ENCODE measurements at places on chromosomes 5 and 9. TPM values are rescaled to one million over a fixed set of nuclear protein-coding genes. Genes with fewer than 3 reads are reported as not detected.

DNA sequence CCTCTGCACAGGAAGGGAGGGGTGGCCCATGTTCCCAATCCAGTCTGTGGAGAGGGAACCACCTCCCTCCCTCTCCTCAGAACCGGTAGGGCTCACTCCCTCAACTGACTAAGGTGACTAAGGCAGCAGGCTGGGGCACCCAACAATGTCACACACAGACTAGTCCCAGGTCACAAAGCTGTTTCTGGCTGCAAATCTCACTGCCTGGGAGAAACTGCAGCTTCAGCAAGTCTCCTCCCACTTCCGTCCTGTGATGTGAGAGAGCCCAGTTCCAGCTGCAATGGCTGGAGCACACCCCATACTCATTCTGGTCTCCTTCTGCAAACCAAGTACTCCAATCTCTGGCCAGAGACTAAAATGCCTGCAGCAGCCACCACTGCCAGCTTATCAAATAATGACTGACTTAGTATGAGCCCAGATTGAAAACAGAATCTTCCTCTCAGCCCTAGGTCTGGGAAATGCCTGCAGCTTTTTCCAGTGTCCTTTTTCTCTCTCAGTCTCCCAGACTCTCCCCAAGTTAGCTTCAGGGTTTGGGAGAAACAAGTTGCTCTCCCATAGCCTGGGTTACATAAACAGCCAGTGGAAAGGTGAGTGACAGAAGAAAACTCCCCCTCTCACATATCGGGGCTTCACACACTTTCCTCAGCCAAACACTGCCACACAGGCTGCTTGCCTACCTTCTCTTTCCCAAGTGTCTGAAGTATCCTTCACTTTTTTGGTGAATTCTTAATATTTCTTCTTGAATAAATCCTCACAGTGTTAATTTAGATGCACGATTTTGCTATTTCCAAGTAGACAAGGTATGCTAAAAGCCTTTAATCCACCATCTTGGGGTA lies 247.4 kb upstream of the RASA1 start:
- DNase-seq: peak; percentile 75
- peaks cover 23% of the 10 kb centered on the region for H3K4me1 ChIP-seq
- no peak overlapping the region for H3K4me3 ChIP-seq
- no peak overlapping the region for H3K27ac ChIP-seq

DNA sequence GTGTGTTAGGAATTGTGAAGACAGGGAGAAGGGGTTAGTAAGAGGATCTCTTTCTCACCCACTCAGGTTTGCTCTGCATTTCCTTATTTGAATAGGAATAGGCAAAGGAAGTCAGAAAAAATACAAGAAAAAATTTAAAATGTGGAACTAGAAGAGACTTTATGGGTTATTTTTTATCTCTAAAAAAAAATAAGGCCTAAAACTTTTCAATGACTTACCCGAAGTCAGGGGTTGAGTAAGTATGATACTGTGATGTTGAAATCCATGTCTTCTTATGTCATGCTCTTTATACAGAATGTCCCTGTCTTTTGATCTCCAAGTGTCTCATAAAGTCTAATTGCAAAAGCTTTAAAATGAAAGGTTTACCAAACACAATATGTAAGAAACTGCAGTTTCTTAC lies 148.3 kb upstream of the PIK3R1 start:
- no peaks in the 10 kb centered on the region for H3K36me3 ChIP-seq
- H3K4me3 ChIP-seq: no peak overlapping the region
- H3K27me3 ChIP-seq: no peaks in the 10 kb centered on the region
- no peak for DNase-seq
- H3K27ac ChIP-seq: no peak overlapping the region

DNA sequence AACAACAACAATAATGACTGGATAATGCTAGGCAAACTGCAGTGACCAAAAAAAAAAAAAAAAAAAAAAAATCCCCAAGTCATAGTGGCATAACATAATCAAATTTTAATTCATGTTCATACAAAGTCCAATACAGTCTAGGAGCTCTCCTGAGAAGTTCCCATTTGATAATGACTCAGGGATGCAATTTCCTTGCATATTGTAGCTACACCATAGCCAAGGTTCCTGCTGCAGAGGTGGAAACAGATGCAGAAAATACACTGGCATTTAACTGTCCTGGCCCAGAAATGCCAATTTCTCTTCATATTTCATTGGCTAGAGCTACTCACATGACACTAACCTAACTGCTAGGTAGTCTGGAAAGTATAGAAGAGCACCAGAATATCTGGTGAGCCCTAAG lies 72.2 kb upstream of the SLC12A2 start:
- no peak overlapping the region for H3K4me3 ChIP-seq
- no peak overlapping the region for H3K27ac ChIP-seq
- peaks cover 7% of the 10 kb centered on the region for H3K4me1 ChIP-seq
- no peak for DNase-seq
- no peaks in the 10 kb centered on the region for H3K27me3 ChIP-seq
- no peaks in the 10 kb centered on the region for H3K36me3 ChIP-seq

- no peak overlapping the region for H3K4me3 ChIP-seq
- no peaks in the 10 kb centered on the region for H3K4me1 ChIP-seq
- DNase-seq: no peak
- H3K27me3 ChIP-seq: no peaks in the 10 kb centered on the region
Measured at GRCh38 chr5:94908889-94909480, 290.5 kb downstream of the SLF1 start.

- H3K27ac ChIP-seq: no peak overlapping the region
- peaks cover 38% of the 10 kb centered on the region for H3K36me3 ChIP-seq
Measured at GRCh38 chr5:36638056-36638455, 31.6 kb downstream of the SLC1A3 start.

GRCh38 chr9:111399772-111400563 lies 69.9 kb upstream of the OR2K2 start:
- peaks cover 79% of the 10 kb centered on the region for H3K36me3 ChIP-seq
- no peak overlapping the region for H3K27ac ChIP-seq
- H3K27me3 ChIP-seq: no peaks in the 10 kb centered on the region
- DNase-seq: peak; percentile 20

- H3K36me3 ChIP-seq: no peaks in the 10 kb centered on the region
- H3K4me3 ChIP-seq: no peak overlapping the region
- no peak overlapping the region for H3K27ac ChIP-seq
- DNase-seq: no peak
Measured at GRCh38 chr5:139414581-139415130, 10.8 kb upstream of the SPATA24 start.

DNA sequence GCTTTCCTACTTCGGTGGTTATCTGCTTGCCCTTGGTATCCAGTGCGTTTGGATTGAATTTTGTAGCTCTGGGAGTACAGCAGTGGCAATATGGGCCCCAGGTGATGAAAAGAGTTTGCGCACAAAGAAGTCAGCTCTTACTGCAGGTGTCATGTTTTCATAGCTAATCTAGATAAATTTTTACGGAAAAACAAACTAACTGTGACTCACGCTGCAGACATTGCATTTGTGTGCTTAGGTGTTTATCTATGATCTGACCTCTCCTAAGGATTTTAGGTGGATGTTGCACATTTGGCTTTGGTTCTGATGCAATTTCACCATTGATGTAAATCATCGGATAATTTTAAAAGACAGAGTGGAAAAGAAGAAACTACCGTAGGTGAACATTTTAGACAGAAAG lies 92.1 kb downstream of the VCAN start:
- no peaks in the 10 kb centered on the region for H3K36me3 ChIP-seq
- H3K4me1 ChIP-seq: peaks cover 16% of the 10 kb centered on the region
- peaks cover 8% of the 10 kb centered on the region for H3K27me3 ChIP-seq
- peak; percentile 81 for DNase-seq
- H3K27ac ChIP-seq: peak overlapping the region; percentile 49

DNA sequence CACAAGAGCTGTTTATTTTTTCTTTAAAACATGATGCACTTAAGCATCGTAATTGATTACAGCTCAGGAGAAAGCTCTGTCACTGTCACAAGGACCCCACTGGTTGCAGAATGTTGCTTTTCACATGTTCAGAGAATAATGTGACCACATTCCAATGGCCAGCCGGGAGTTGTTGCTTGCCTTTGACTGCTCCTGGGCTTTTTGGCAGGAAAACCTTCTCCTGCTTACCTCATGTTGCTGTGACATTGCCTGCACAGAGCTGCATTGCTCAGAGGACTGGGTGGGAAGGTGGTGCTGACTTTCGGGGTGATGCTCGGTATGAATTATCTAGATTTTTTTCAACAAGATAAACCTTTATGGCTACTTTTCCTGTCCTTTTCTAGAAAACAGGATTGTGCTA lies 88.2 kb downstream of the PALM2AKAP2 start:
- no peak overlapping the region for H3K4me3 ChIP-seq
- no peak overlapping the region for H3K27ac ChIP-seq
- no peaks in the 10 kb centered on the region for H3K27me3 ChIP-seq

DNA sequence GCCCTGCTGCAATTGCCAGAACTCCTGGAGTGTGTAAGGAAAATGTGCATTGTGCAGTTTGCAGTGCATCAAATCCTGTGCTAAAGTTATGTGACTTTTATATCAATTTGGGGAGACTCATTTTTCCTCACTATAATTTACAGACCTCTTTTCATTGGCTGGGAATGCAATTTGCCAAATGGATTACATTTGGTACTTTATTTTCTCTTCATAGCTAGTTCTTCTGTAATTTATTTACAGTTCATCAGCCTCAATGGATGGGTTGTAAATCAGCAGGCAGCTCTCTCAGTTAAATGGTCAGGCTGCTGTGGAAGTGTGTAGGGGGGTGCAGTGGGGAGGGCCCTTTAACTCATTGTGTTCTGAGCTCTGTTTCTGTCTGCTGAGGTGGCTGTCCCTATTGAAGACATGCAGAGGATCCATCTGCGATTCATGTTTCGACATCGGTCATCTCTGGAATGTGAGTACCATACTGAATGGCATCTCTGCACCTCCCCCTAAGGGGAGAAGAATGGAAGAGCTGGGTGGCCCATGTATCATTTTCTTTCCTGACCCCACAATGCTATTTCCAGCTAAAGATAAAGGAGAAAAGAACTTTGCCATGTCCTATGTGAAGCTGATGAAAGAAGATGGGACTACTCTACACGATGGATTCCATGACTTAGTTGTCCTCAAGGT lies 74.6 kb downstream of the DOCK2 start:
- H3K4me1 ChIP-seq: peaks cover 4% of the 10 kb centered on the region
- no peak for DNase-seq
- no peak overlapping the region for H3K4me3 ChIP-seq
- no peaks in the 10 kb centered on the region for H3K36me3 ChIP-seq

DNA sequence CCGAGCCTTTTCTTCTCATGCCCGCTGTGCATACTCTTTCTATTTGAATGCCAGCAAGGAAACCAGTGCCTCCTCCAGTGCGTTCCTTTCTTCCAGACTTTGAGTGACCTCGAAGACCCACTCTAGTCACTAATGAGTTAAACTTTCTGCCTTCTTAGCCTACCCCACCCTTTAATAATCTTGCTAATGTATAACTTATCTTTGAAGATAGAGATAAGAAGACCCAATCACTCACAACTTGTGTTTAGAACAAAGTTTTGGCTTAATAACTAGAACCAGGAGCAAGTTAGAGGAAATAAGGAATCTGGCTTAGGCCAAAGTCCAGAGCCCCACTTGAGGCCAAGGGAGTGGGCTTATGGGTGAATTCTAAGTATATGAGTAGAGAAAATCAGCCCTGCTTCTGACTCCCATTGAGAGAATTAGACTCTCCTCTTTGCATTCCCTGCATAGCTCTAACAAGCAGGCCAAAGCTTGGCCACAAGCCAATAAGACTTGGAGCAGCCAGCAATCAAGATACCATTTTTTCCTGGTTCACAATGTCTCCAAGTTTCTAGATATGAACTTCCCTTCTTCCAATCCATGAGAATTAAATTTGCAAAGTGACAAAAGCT lies 181.5 kb upstream of the PIK3R1 start:
- H3K4me1 ChIP-seq: no peaks in the 10 kb centered on the region
- H3K27ac ChIP-seq: no peak overlapping the region
- no peaks in the 10 kb centered on the region for H3K36me3 ChIP-seq

- H3K27me3 ChIP-seq: no peaks in the 10 kb centered on the region
- peak; percentile 11 for DNase-seq
- H3K4me3 ChIP-seq: no peak overlapping the region
- H3K4me1 ChIP-seq: peaks cover 18% of the 10 kb centered on the region
- H3K27ac ChIP-seq: no peak overlapping the region
- H3K36me3 ChIP-seq: no peaks in the 10 kb centered on the region
Measured at GRCh38 chr9:97072285-97072776, 33.4 kb upstream of the CTSV start.

GRCh38 chr5:16995372-16995771 lies 59.3 kb upstream of the MYO10 start:
- H3K27me3 ChIP-seq: no peaks in the 10 kb centered on the region
- no peaks in the 10 kb centered on the region for H3K36me3 ChIP-seq
- no peak overlapping the region for H3K4me3 ChIP-seq
- H3K4me1 ChIP-seq: peaks cover 7% of the 10 kb centered on the region
- DNase-seq: no peak

- H3K4me3 ChIP-seq: peak overlapping the region; percentile 43
- peak overlapping the region; percentile 61 for H3K27ac ChIP-seq
- H3K27me3 ChIP-seq: no peaks in the 10 kb centered on the region
- H3K4me1 ChIP-seq: peaks cover 18% of the 10 kb centered on the region
- H3K36me3 ChIP-seq: no peaks in the 10 kb centered on the region
- DNase-seq: peak; percentile 53
Measured at GRCh38 chr5:93800988-93801811, 59.8 kb upstream of the POU5F2 start.

- no peaks in the 10 kb centered on the region for H3K36me3 ChIP-seq
- H3K4me3 ChIP-seq: no peak overlapping the region
- no peak overlapping the region for H3K27ac ChIP-seq
- DNase-seq: no peak
- no peaks in the 10 kb centered on the region for H3K27me3 ChIP-seq
- H3K4me1 ChIP-seq: no peaks in the 10 kb centered on the region
Measured at GRCh38 chr9:82034956-82035731, 46.6 kb downstream of the SPATA31D1 start.

DNA sequence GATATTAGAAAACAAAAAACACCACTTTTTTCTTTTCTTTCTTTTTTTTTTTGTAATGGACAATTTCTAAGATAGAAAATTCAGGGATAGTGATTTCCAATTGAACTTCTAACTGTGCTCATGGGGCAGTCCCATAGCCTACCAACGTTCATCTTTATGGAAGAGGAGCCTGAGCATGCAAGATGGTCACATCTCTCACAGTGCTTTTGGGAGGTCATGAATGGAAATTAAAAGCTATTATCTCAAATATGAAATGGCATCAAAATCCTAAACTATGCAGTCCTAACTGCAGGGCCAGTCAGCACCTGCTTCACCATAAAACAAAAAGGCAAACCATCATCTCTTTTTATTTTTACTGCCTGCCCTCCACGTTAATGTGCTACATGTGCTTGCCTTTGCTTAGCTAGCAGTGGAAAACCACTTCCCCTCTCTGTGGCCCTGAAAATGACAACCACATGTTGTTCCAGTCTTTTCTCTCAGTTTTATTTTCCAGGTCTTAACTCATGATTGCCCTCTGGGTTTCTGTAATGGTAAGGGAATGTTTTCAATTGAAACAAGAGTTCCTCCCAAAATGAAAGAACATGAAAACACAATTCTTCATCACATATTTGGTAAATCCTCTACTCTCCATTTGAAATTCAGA lies 16.7 kb downstream of the IFNB1 start:
- no peak for DNase-seq
- H3K4me3 ChIP-seq: no peak overlapping the region
- no peak overlapping the region for H3K27ac ChIP-seq
- no peaks in the 10 kb centered on the region for H3K4me1 ChIP-seq

GRCh38 chr9:121217609-121218292 lies 16.1 kb upstream of the RAB14 start:
- DNase-seq: no peak
- no peak overlapping the region for H3K27ac ChIP-seq
- H3K27me3 ChIP-seq: no peaks in the 10 kb centered on the region
- no peaks in the 10 kb centered on the region for H3K36me3 ChIP-seq

Gene C1QTNF3
- 8.3 TPM for total RNA-seq

Gene SLC46A2
- not detected for total RNA-seq

Gene TMEM232
- total RNA-seq: 1.1 TPM

Gene TRIM41
- 57.6 TPM for total RNA-seq

Gene AGXT2
- not detected for total RNA-seq

Gene ROR2
- total RNA-seq: not detected

Gene BTNL3
- total RNA-seq: not detected

Gene DOCK8
- 8.1 TPM for total RNA-seq

Gene RPL7A
- total RNA-seq: 2,937 TPM

Gene SLCO4C1
- 0.48 TPM for total RNA-seq
